ENCODE measurements at places on chromosomes 12 and 14.
A peak's percentile ranks its signal among the peaks of the same experiment; 100 is the strongest.

DNA sequence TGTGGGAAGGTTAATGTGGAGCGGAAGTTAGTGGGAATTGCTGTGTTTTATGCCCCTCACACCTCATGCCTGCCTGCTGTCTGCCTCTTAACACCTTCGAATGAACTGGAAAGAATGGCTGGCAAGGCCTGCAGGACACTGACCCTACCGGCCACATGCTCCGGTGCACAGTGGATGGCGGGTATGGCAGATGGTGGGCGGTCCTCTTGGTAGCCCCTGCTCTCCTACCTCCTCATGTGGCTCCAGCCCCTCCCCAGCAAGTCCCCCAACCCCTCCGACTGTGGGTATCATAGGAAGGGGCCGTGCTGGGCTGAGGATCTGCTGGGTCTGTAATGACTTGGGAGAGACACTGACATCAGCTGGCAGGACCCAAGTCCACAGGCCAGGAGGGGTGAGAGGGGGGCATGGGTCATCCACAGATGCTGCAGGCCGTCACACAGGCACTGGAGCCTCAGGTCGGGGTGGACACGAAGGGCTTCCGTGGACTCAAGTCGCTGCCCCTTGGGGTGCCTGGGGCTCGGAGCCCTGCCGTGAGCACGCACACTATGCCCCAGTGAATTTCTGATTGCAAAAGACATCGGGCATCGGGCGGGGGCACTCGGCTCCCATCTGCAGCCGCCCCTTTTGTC is 77.4 kb downstream of the KIF26A start:
- DNase-seq, result no peak

DNA sequence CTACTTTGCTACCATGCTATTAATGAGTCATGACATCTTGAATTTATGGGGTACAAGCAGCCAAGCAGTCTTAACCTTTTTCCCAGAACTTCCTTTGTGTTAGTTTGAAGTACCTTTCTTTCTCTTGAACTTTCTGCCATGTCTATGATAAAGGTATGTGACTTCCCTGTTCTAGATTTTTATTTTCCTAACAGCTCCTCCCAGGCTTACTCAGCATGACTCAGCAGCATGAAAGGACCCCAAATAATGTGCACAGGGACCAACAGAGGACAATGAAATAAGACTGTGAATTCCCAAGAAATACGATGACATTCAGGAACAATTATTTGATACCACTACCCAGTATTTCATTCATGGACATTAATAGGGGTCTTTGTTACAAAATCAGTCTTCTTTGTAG is 60.0 kb downstream of the TTC6 start:
- no peak for DNase-seq

DNA sequence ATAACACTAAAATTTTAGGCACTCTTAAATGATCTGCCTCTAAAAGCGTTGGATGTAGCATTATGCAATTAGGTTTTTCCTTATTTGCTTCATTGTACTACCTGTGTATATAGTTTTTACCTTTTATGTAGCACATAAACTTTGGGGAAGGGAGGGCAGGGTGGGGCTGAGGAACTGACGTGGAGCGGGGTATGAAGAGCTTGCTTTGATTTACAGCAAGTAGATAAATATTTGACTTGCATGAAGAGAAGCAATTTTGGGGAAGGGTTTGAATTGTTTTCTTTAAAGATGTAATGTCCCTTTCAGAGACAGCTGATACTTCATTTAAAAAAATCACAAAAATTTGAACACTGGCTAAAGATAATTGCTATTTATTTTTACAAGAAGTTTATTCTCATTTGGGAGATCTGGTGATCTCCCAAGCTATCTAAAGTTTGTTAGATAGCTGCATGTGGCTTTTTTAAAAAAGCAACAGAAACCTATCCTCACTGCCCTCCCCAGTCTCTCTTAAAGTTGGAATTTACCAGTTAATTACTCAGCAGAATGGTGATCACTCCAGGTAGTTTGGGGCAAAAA is 4.1 kb downstream of the CDKN1B start:
- no peak for DNase-seq

- no peak for DNase-seq
Measured at GRCh38 chr12:12301122-12301521, 34.3 kb upstream of the LRP6 start.

DNA sequence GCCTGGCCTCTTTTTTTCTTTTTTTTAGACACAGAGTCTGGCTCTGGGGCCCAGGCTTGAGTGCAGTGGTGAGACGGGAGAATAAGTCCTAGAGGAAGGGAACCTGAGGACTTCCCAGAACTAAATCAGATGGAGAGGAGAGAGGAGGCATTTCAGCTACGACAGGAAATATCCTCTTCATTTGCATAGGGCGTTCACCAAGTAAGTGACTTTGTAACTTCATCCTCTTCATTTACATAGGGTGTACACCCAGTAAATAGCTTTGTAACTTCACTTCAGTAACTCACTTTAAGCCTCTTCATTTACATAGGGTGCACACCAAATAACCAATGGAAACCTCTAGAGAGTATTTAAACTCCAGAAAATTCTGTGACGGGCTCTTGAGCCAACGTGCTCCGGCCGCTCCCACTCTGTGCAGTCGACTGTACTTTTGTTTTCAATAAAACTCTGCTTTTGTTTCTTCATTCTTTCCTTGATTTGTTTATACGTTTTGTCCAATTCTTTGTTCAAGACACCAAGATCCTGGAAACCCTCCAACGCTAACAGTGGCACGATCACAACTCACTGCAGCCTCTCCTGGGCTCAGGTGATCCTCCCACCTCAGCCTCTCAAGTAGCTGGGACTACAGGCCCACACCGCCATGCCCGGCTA is 21.4 kb upstream of the ANKRD9 start:
- DNase-seq, result no peak

- DNase-seq, result no peak
Measured at GRCh38 chr12:102687523-102687922, 207.2 kb upstream of the IGF1 start.

- no peak for DNase-seq
Measured at GRCh38 chr14:36676236-36676635, 14.6 kb downstream of the PAX9 start.

DNA sequence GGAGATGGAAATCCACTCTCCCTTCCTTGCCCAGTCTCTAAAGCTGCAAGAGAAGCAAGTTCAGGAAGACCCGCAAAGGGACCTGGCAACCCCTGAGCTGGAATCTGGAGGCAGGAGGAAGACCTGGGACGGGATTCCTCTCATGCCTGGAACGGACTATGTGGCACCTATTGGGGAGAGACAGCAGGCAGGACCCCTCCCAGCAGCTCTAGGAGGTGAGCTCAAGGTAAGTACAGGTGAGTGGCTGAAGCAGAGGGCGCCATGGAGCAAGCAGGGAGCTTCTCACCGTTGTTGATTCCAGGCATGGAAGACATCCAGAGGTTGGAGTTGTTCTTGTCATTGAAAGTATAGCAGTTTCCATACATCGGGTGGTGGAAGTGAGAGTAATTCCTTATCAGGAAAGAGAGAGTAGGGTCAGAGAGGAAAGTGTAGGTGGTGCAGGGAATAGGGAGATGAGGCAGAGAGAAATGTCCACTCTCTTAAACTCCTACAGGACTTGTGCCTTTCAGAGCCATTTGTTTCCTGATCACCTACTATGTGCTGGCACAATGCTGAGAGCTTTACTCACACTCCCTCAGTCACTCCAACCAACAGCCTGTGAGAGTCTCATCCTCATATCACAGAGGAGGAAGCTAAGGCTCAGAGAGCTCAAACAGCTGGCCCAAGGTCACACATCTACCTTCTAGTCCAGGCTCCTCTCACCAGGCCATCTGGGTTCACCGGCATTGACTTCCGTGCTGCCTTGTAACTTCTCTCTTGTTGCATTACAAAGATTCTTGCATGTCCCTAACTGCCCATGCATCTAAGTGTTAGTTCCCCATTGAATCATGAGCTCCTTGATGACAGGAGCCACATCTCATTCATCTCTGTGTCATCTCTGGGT is 13.9 kb upstream of the TNFRSF1A start:
- DNase-seq, result no peak

DNA sequence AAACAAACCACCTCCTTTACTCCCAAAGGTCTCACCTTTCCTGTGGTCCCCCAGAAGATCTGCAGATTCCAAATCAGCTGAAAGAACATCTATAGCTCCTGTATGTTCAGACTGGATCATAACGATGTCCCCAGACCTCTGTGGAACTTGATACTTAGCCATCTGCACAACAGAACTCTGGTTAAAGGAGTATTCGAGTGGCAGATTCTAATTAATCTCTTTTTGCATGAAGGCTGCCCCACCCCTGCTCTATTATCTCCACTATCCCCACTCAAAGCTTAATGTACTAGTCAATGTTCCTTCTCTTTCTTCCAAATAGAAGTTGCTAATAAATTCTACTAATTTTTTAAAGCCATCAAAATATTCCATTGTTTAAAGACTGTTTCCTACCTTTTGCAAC is 22.8 kb downstream of the GSTZ1 start:
- DNase-seq, result no peak

GRCh38 chr14:61894452-61895077 is 132.3 kb downstream of the SNAPC1 start:
- DNase-seq, result peak; percentile 20

- DNase-seq, result no peak
Measured at GRCh38 chr14:69262516-69262915, 2.6 kb downstream of the GALNT16 start.

DNA sequence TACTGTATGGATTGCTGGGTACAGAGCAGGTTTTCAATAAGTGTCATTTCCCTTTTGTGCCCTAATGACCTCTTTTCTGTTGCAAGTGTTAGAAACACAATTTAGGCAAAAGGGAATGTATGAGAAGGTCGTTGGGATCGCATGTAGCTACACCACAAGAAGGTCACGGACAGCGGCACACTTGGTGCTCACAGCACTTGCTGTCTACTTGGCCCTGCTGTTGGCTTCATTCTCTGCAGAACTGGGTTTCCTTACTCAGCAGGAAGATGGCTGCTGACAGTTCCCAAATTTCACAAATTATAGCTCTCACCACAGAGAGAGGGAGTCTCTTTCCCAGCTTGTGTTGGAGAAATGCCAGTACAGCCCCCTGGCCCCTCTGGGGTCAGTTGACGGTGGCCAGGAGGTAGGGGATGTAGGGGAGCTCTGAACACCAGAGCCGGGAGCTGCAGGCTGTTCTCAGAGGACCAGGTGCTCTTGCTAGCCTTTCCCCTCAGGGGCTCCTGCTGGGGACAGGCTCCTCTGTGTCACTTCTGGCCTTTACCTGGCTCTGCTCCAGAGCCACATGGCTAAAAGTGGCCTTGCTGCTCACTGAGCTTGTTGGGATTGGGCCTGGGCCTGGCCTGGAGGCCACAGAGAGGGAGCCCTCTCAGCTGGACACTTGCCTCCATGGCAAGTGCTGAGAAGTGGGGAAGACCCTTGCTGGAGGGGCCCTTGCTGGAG is 50.9 kb upstream of the BCL7A start:
- DNase-seq, result no peak

- no peak for DNase-seq
Measured at GRCh38 chr12:91180582-91181395, 1.8 kb downstream of the DCN start.

- DNase-seq, result no peak
Measured at GRCh38 chr14:38716926-38717325, 386.1 kb downstream of the SEC23A start.
